ENCODE measurements at places on chromosomes 7 and 10. TPM values are rescaled to one million over a fixed set of nuclear protein-coding genes. Genes with fewer than 3 reads are reported as not detected.

Gene WNT8B
- not detected for total RNA-seq

Gene MBL2
- not detected for total RNA-seq

Gene TCAF2
- 0.52 TPM for total RNA-seq

Gene FFAR4
- 0.61 TPM for total RNA-seq

Gene CALML3
- total RNA-seq = not detected

Gene LDB1
- total RNA-seq = 25.8 TPM

Gene PDK4
- 6.5 TPM for total RNA-seq

Gene CRHR2
- not detected for total RNA-seq

Gene TET1
- total RNA-seq = 1.2 TPM

Gene CLDN15
- 6.4 TPM for total RNA-seq

Gene ZNF862
- total RNA-seq = 17.7 TPM

Gene MLXIPL
- 3.0 TPM for total RNA-seq

Gene HOGA1
- 7.9 TPM for total RNA-seq

Gene ZNF365
- 4.0 TPM for total RNA-seq

Gene METTL27
- 14.3 TPM for total RNA-seq

Gene NKX1-2
- not detected for total RNA-seq

All from Calu3 (cell line).